ENCODE measurements at places on chromosomes 6 and 20. TPM values are rescaled to one million over a fixed set of nuclear protein-coding genes. Genes with fewer than 3 reads are reported as not detected.

SFTA2 gene
- total RNA-seq: not detected

DNA sequence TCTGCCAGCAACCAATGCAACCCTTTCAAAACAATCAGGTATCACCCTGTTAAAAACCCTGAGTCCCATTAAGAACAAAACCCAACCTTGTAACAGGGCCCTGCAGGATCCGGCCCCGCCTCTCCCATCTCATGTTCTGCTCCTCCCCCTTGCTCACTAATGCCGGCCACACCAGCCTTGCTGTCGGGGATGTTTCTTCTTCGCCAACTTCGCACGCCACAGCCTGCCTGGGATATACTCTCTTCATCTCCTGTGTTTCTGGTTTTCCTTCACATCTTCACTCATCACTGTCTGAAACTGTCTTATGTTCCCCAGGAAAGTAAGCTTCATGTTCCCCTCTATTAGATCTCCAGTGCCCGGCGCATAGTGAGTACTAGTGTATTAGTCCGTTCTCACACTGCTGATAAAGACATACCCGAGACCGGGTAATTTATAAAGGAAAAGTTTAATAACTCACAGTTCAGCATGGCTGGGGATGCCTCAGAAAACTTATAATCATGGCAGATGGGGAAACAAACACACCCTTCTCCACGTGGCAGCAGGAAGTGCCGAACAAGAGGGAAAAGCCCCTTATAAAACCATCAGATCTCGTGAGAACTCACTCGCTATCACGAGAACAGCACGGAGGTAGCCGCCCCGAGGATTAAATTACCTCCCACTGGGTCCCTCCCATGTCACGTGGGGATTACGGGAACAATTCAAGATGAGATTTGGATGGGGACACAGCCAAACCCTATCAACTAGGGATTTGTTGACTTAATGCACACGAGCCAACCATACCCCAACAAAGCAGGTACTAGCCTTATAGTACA, 5.1 kb downstream of the TP53RK start:
- no peak for DNase-seq

DNA sequence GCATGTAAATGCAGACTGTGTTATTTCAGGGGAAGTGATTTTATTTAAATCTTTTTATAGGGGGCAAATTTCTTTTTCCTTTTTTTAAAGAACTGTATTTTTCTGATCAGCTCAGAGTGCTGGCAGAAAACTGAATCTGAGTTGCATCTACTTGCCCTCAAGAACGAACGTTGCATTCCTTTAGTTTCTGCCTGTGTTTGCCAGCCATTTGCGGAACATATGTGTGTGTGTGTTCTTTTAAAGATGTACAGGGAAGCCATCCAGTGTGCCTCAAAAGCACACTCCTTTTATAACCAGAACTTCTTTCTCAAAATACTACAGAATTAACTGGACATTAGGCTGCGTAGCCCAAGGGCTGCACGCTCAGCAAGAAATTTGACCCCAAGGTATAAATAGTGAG, 25.8 kb upstream of the INSM1 start:
- no peak for DNase-seq

GRCh38 chr6:166958926-166959861, 2.8 kb upstream of the RNASET2 start:
- DNase-seq: no peak

GRCh38 chr20:51165131-51165530, 142.2 kb upstream of the KCNG1 start:
- no peak for DNase-seq

TMEM200A gene
- total RNA-seq: 8.8 TPM

ADGRF1 gene
- 0.06 TPM for total RNA-seq

IL20RA gene
- 1.3 TPM for total RNA-seq

HLA-DRB1 gene
- total RNA-seq: 61.3 TPM

- no peak for DNase-seq
These were observed 14.3 kb downstream of the AARS2 start for GRCh38 chr6:44298864-44299263.

DNA sequence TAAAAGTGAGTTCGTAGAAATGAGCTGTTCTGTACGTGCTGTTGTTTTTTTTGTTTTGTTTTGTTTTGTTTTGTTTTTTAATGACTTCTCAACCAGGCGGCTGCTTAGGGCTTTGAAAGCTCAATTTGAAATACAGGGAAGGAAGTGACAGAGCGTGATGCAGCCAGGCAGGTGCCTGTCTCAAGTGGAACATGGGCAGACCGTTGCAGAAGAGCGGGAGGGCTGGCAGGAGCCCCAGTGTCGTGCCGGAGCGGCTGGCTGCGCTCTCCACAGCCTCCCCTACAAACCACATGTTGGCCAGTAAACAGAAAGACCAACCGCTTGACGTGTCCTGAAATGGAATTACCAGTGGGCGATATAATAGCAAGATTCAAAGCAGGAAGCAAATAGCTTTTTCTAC, 164.9 kb upstream of the RREB1 start:
- no peak for DNase-seq

- no peak for DNase-seq
These were observed 112.0 kb downstream of the ID4 start for GRCh38 chr6:19949155-19949554.

ALDH5A1 gene
- total RNA-seq: 22.4 TPM

MUCL3 gene
- not detected for total RNA-seq

GRCh38 chr6:57261926-57262325, 39.8 kb upstream of the RAB23 start:
- DNase-seq: no peak

DNA sequence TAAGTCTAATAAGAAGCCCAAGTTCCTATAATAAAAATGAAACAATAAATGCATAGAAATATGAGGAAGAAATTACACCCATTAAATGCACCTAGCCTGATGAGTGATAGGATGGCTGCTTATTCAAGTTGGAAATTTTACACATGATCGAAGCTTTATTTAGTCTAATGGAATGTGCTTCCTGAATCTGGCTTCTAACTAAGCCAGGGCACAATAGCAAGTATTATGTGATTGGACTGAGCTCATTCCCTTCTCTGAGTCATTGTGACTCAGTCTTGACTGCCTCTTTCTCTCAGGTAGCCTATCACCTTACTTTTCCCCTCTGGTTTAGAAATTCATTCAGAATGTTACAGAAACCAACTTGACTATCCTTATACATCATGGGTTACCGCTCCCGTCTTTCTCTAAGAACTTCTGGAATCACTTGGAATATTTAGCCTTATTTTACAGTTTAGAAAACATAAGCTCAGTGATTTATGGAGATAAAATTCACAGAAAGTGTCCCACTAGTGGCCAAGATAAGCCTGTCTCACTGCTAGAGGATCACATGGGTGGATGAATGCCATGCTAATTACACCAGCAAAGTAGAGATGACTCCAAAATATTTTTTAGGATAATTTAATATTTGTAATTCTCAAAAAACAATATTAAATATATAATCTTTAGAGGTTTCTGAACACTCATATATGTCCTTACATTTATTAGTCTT, 505.3 kb upstream of the JAG1 start:
- no peak for DNase-seq

OR11A1 gene
- not detected for total RNA-seq

GRCh38 chr6:81997090-81997926, 244.8 kb upstream of the TENT5A start:
- no peak for DNase-seq

- no peak for DNase-seq
These were observed 72.3 kb upstream of the BTN3A2 start for GRCh38 chr6:26292709-26293108.

SLA2 gene
- 0.39 TPM for total RNA-seq

DNA sequence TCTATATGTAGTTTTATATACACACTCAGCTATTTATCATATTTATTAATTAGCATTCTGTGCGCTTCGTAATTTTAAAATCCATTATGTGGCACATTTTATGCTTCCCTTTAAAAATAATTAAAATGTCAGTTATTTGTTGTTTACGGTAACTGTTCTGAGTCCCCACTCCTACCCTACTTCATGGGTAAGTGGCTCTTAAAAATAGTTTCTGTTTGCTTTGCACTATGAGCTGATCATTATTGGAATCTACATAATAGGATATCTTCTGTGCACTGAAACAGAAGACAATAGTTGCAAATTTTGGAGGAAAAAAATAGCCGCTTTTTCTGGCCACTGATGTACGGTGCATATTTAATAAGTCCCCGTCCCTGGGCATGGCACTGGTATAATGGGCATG, 25.2 kb downstream of the LCA5 start:
- DNase-seq: no peak

MYLK4 gene
- 3.6 TPM for total RNA-seq

DNA sequence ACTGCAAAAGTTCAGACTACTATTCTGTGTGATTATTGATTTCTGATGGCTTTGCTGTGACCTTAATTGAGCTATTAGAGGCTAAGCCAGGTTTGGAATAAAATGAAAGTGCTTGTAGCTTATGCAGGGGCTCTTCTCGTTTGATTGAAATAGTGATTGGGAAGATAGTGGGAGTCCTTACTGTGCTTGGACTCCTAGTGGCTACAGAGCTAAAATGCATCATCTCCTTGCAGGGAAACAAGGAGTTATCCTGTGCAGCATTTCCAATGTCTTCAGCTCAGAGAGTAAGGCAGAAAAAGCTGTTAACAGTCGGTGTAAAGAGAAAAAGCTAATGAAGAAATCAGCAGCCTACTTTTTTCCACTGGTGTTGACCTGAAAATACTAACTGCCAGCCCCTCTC, 173.5 kb downstream of the SLC35F1 start:
- no peak for DNase-seq

LTB gene
- total RNA-seq: 0.55 TPM

DNA sequence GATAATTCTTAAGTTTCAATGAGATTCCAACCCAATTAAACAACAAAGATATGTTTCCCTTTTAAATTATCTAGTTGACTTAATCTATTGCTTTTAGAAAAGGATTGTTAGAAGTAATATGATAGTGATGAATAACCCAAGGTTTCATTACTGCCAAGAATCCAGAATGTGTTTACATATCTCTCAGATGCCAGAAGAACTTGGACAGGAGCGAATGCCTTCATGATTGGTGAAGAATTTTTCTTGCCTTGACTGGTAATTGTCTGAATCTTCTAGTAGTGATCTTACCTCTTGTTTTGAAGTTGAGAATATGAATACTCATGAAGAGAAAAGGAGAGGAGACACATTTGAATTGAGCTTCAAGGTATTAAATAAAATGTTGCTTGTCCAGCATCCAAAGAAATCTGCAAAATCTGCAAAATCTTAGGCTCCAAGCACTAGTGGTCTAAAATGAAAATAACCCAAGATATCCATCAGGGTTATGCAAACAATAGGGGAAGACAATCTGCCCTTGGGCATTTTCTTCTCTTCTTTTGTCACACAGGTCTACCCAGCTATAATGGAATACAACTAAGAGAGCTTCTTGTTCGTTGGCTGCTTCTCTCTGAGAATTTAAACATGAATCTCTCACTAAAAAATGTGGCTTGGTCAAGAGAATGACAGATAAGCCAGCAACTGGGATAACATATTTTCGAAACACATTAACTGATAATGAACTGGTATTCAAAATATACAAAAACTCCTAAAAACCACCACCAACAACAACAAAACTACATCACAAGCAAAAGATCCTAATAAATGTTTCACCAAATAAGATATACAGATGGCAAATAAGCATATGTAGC, 928.9 kb downstream of the EYS start:
- DNase-seq: no peak

LST1 gene
- total RNA-seq: 15.2 TPM

- DNase-seq: no peak
These were observed 56.9 kb downstream of the PHACTR2 start for GRCh38 chr6:143734641-143735063.

DNA sequence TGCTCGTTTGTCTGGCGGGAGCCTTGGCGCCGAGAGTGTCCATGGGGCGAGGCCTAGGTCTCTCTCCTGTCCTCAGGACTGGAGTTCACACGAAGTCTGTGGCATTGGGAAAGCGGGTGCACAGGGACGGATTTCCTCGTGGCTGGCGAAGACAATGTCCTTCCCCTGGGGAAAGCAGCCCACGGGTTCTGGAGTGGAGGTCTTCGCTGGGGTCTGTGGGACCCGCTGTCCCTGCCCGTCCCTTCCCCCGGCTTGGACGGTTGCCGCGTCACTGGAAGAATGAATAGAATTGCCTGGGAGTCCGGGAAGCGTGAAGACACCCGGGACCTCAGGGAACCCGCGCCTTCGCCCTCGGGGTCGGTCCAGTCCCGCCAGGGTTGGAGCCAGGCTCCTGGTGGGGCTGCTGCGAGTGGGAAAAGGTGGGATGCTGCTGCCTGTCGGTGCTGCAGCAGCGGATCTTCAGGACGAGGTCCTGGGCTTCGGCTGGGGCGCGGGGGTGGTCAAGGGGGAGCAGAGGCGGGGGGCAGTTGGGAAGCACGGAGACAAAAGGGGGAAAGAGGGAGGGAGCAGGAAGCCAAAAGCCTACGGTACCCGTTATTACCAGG, 441.8 kb upstream of the DEFB115 start:
- DNase-seq: no peak

- DNase-seq: no peak
These were observed 5.8 kb downstream of the TM9SF4 start for GRCh38 chr20:32115211-32115767.

DNA sequence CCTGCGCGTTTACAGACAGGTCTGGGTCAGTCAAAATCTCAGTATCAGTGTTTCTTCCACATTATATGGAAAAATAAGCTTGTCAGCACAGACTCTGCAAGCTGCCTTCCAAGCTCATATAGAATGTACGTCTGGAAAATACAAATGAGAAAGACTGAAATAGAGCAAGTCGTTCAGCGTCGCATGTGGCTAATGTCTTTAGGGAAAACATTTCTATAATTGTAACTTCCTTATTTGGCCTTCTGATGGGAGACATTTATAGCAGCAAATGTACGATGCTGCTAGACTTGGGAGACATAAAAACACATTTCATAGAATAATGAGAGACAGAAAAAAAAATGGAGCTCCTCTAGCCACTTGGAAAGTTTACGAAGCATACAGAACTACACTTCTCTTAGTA, 122.2 kb downstream of the KIF16B start:
- no peak for DNase-seq

- peak; percentile 20 for DNase-seq
These were observed 172.2 kb downstream of the AIG1 start for GRCh38 chr6:143232849-143233248.

DNA sequence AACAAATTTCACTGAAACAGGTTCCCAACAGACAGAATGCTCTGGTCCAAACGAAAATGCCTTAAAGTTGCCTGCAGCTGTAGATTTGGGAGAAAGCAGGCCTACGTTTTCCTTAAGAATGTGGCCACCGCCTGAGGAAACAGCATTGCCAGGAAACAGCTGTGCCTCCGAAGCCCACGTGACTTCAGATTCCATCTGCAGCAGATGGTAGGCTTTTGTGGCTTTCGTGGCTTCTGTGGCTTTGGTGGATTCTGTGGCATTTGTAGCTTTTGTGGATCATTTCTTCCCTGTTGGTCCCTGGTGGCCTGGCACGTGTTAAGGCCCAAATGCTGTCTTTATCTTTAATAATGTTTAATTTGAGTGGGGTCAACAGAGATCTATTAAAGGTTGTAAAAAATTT, 222.9 kb downstream of the TTLL2 start:
- no peak for DNase-seq

All from spinal cord (tissue), 10 donors.